ENCODE measurements at places on chromosomes 16 and 17.
A peak's percentile ranks its signal among the peaks of the same experiment; 100 is the strongest.

DNA sequence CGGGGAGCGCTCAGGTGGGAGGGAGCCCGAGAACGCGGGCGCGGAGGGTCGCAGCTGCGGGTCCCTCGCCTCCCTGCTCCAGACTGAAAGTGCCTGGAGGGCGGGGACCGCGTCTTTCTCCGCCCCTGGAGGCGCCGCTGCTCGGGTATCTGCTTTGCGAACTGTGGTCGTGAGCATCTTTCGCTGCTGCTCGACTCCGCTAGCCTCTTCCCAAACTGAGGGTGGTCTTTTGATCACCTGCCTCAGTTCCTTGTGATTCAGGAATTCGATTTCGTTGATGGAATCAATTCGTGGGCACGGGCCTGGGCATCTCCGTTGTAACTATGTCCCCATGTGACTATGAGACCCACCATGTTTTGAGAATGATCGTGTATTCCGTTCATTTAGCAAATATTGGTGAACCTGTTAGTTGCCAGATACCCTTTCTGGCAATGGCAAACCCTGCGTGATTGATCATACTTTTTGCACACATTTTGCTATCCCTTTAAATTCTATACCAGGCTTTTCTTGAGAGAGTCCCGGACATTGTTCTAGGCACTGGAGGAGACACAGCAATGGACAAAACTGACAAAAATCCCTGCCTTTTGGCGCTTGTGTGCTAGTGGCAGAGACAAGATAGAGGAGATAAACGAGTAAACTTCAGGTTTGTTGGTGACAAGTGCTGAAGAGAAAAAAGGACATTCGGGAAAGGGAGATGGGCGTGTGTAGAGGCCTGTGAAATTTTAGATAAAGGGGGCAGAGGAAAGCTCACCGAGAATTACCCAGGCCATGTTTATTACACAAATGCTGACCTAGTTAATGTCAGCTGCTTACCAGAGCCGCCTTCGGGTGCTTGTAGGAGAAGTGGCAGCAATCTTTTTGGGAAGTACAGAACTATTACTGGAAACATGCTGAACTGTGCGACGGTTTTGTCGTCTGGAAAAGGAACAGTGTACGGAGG, 948 bp downstream of the UTP18 start:
- peak; percentile 33 for DNase-seq

DNA sequence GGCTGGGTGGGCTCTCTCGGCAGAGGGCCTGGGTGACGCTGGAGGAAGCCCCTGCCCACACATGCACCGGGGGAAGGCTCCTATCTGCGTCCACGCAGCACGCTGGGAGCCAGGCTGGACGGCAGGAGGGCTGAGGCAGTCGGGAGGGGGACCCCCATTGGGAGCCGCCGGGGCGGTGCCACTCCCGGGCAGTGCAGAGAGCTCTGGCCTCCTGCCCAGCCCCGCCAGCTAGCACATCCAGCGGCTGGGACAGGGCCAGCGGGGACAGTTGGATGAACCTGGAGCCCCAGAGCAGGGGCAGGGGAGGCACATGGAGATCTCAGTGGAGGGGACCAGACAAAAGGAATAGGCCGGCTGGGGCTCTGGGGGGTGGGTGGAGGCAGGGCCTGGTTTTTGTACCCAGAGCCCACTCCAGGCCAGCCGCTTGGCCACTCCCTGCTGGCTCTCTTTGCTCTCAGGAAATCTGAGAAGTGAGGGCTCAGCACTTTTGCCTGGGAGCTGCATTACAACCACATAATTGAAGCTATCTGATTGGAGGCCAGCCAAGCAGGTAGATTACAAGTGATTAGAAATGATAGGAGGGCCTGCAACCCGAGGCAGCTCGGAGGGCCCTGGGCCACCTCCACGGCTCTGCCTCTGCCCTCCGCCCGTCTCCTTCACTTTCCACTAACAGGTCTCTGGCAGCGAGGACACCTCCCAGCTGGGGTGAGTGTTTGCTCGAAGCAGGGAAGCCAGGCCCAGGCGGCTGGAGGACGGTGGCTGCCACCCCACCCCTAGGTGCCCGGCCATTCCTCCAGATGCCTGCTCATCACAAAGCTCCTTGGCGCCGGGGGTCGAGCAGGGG, 40.1 kb downstream of the ENGASE start:
- no peak for DNase-seq

DNA sequence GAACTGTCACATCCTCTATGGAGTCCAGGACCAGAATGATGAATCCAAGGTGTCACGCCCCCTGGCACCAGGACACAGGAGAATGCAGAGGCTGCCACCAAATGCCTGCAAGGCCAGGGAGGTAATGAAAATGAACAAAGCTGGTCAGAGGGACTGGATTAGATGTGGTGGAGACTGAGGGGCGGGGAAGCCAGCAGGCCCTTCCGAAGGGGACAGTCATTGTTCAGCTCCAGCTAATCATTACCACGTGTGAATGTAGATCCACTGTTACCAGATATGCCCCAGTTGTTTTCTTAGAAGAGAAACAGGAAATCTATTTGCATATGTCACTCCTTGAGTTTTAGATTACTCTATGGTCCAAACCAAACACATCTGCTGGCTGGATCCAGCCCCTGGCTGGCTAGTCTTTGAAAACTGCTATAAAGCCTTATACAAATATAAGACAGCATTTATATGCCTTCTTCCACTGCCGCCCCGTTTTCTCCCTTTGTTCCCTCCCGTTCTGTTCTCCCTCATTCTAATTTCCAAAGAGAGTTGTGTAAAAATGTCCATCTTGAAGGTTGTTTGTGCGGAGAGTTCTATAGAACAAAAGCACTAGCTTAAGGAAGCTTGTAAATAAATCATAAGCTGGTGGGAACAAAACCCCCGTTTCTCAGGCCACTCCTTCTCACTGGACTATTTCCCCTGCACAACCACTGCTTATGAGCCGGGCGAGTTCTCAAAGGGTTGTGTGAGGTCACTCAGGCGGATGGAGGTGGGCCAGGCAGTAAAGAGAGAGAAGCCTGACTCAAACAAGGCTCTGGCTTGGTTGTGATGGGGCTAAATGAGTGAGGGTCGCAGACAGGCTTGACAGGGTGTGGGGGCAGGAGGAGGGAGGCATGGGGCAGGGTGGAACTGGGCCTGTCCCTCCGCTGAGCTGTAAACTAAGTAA, 14.2 kb downstream of the CRYM start:
- DNase-seq: no peak

DNA sequence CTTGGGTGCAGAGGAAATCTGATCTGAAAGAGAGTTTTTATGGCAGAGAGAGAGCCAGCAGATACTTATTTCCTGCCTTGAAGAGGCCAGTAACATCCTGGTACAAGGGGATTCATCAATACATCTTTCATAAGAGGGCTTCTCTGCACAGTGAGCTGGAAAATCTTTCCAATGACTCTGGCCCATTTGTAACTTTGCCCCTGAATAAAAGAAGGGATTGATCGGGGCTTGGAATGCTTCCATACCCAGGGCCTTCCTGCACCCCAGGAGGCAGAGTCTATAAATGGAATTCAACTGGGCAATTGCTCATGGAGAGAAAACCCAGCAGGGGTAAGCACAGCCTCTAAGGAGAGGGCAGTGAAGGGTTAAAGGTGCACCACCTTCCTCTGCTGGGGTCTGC, 163.3 kb downstream of the XYLT1 start:
- DNase-seq: no peak

GRCh38 chr17:35433075-35433894, 985 bp upstream of the SLFN12 start:
- DNase-seq: peak; percentile 92

DNA sequence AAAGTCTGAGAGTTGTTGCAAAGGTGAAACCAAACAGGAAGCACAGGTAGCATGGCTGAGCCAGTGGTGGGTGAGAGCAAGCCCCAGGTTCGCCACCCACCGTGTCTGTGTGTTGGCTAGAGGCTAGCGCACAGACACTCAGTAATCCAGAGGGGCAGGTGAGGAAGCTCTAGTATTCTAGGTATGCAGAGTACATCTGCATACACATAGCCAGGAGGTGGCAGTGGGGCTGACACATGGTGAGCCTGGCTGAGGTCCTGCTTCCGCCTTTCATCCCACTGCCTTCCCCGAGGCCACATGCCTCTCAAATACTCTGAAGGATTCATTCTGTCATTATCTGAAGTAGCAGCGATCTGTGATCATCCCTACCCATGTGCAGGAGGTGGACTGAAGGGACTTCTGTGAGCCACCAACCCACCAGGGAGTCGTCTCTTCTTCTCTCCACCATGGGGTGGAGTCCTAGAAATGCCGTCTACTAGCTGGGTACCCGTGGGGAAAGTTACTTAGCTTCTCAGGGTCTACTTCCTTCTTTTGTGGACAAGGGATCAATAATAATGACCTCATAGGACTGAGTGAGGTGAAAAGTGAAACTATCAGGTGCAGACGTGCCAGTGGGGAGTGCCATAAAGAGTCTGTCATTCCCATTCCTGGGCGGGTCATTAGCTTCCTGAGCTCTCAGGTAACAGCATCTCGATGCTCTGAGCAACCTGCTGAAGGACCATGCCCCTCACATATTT, 36.0 kb upstream of the ICAM2 start:
- peak; percentile 70 for DNase-seq

DNA sequence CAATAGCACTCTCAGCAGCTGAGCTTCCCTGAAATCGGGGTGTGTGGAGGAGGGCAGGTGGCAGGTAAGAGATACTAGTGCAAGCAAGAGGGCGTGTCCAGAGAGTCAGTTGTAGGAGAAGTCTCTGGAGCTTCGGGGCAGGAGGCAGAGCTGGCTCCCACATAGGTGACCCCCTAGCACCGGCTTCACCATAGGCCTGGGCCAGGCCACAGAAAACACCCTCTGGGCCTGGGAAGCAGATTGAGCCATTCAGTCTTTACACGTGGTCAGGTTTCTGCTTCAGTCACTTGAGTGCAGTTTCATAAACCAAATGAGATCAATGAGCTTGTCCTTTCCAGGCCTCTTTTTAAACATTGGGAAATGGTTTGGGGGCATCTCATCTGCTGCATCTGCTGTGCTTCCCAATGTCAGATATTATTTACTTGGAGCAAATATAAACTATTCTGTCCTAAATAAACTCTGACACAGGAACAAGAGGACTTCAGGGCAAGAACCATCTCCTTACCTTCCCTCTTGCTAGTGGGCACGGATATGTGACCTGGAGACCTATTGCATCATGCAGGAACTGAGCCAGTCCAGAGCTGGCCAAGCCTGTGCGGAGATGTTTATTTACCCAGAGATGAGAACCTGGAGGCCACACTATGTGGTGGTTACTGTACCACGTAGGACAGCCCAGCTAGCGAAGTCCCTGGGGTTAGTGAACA, 16.1 kb downstream of the CCR7 start:
- DNase-seq: no peak

GRCh38 chr16:67884684-67885083, at the start of gene NRN1L:
NRN1L (plus strand) TSS chr16:67884885; CDS start chr16:67884904, 19 bp downstream.
- no peak for DNase-seq

- DNase-seq: no peak
Observed at GRCh38 chr17:79090443-79091225, 16.0 kb downstream of the ENGASE start.
